ENCODE measurements at places on chromosomes 6 and 20.

GRCh38 chr20:37291724-37292126 is 2.3 kb downstream of the MANBAL start:
- no peak for DNase-seq

- DNase-seq = no peak
Measured at GRCh38 chr20:62841705-62842212, 19.9 kb downstream of the TCFL5 start.

DNA sequence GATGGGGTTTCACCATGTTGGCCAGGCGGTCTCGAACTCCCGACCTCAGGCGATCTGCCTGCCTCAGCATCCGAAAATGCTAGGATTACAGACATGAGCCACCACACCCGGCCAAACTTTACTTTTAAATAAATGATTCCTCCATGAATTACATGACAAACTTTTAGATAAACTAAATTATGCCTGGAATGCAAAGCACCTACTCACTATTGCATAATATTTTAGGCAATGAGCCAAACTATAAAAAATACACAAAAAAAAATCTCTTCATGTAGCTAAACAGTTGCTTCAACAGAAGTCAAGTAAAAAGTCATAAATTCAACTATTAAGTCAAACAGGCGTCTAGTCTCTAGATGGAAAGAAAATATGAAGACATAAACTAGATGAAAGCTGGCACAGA is 56.5 kb downstream of the PTPRK start:
- DNase-seq = no peak

- no peak for DNase-seq
Measured at GRCh38 chr6:71288228-71289038, at the start of gene OGFRL1. Gene OGFRL1, plus strand, starts transcription at chr6:71288811. Its CDS starts 126 bp downstream, at chr6:71288937.

DNA sequence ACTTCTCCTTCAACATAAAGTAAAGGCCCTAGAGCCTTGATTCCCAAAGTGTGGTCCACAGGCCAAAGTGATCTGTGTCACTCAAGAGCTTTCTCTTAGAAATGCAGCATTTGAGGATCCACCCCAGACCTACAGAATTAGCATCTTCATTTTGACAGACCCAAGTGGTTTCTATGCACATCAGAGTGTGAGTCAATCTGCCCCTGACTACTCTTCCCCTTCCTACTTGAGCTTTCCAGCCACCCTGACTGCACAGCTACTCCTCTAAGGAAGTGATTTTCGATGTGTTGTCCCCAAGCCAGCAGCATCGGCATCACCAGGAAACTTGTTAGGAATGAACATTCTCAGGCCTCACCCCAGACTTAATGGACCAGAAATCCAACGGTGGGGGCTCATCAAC is 2.6 kb downstream of the MEP1A start:
- DNase-seq = no peak

- DNase-seq = no peak
Measured at GRCh38 chr6:2827142-2827541, 14.5 kb downstream of the SERPINB1 start.

GRCh38 chr6:161406646-161407045 is 132.8 kb upstream of the AGPAT4 start:
- no peak for DNase-seq

DNA sequence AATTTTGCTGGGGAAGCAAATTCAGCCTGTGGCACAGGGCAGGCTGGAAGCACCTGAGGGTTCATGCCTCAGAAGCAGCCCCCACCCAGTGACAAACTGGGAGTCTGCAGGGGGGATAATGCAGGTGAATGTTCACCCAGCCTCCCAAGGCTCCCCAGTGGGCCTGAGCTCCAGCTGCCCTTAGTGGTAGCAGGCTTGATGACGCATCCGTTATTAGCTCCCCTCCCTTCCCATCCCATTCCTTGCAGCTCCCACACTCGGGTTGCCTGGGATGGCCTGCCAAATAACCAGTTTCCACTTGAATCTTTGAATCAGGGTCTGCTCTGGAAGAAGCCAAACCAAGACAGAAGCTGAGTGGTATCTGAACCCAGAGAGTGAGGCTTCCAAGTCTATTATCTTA is 15.8 kb downstream of the KCNK15 start:
- DNase-seq = no peak

DNA sequence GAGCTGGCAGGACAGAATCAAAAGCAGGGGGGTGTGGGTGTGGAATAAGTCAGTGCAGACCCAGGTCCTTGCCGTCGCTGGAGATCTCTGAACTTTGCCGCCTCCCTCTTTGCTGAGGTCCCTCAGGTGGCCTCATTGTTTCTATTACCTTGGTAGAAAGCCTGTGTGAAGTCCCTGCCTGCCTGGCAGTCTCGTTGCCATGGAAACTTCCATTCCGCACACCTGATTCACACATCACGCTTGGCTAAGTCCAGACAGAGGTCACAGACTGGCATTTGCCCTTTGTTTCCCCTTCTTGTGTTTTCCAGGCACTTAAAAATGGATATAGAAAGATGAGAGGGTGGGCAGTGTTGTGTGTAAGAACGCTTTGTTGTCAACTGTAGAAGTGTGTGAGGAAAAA is 260.6 kb downstream of the PRL start:
- peak; percentile 75 for DNase-seq

DNA sequence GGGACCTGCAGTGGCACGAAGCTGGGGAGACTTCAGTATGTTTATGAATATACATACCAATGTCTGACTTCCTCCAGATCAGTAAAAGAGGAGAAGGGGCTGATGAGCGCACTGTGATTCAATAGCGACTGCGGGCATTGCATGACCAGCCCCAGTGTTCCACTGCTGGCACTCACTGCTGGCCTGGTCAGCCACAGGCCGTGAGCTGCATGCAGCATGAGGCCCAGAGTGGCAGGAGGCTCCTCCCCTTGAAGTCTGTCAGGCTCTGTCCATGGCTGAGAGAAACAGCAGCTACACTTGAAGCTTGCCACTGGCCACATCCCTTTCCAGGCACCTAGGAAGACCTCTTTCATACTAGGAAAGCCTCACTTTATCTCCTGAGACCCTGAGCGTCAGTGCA is 265.9 kb upstream of the CDYL start:
- no peak for DNase-seq

GRCh38 chr20:61236713-61237112 is 15.3 kb upstream of the CDH4 start:
- no peak for DNase-seq

- DNase-seq = no peak
Measured at GRCh38 chr20:57653546-57653900, 33.3 kb upstream of the ZBP1 start.

DNA sequence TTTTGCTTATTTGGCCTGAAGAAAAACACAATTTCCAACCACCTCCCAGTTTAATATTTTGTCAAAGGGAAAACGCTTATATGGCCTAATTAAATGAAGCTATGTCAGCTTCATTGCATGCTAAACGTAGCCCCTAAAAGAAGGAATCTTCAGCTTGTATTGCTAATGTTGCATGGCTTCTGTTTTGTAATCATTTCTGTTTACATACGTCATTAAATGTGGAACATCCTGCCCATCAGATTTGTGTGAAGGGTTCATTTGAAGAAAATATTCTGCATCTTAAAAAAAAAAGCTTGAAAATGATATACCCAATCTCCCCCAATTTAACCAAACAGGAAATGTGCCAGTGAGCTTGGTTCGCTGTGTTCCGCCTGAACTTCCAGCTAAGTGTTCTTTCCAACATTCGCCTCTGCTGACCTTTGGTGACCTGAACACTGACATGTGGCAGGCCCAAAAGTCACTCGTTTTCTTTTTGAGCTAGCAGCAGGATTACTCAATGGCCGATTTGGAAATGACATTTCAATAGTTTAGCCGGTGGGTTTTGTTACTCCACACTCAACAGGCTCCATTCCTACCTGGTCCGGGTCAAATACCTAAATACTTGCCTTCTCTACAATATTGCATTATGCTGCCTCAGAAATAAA is 12.7 kb upstream of the SIRT5 start:
- DNase-seq = no peak

DNA sequence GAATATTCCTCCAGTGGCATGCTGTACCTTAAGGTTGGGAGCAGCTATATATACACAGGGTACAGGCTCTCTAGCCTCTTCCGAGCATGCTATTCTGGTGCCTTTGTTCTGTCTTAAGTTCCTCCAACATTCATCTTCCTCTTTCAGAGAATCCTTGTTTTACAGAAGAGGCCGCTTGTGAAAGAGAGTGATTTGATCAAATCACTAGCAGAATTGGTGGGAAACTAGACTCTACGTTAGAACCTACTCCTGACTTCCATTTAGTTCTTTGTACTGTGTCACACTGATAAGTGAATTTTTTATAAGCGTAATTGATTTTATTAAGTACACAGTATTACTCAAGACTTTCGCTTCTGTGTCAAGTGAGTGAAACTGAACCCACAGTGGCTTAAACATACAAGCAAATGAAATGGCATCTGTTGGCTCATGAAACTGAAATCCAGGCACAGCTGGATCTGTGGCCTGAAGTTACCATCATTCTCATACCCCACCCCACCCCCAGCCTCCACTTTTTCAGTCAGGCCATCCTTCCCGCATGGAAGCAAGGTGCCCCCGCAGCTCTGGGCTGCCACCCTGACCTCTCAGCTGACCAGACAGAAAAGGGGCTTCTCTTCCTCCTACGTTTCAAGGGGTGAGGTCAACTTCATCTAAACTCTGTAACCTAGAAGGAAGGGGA is 102.3 kb downstream of the RPP40 start:
- no peak for DNase-seq

DNA sequence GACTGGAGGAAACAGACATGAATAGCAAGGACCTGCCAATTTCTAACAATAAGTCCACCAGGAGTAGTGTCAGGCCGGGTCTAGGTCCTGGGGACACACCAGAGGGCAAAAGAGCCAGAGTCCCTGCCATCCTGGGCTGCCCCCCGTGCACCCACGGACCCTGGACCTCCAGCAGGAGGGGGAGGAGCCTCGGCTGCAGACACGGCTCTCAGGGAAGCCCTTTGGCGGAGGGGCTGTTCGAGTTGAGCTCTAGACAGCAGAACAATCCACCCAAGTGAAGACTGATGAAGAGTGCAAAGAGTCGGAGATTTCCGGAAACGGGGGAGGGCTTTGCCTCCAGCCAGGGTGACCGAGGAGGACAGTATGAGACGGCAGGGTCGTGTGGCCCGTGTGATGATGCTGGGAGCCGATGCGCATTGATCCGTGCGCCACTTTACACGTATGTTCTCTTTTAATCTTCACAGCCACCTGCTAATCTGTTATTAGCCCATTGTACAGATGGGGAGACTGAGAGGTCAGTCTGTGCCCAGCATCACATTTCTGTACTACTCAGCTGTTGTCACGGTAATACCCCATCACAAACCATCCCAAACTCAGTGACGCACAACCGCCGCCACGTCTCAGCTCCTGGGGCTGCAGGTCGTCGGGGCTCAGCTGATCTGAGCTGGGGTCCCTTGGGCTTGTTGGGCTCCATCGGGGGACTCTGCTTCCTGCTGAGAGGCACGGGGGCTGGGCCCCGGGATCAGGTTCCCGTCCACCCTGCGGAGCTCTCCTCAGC is 502.0 kb downstream of the PREX1 start:
- no peak for DNase-seq

- no peak for DNase-seq
Measured at GRCh38 chr6:15417811-15418210, 171.9 kb downstream of the JARID2 start.

GRCh38 chr6:135936606-135937005 is 85.1 kb downstream of the PDE7B start:
- no peak for DNase-seq

DNA sequence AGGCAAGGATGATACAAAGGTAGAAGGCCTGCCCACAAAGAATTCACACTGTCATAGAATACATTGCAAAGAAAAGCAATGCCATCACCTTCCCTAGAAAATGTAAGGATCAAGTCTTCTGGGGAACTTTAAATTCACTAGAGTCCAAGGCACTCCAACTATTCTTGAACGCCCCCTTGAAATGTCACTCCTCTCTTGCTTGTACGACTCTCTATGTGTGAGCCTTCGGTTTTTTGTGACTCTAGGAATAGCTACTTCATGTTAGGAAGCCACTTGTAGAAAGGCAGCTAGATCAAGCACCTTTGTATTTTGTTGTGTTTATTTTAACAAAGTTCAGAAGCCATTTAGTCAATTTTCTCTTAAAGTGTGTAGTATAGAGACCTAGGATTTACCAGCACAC is 159.2 kb upstream of the ARID1B start:
- DNase-seq = no peak

DNA sequence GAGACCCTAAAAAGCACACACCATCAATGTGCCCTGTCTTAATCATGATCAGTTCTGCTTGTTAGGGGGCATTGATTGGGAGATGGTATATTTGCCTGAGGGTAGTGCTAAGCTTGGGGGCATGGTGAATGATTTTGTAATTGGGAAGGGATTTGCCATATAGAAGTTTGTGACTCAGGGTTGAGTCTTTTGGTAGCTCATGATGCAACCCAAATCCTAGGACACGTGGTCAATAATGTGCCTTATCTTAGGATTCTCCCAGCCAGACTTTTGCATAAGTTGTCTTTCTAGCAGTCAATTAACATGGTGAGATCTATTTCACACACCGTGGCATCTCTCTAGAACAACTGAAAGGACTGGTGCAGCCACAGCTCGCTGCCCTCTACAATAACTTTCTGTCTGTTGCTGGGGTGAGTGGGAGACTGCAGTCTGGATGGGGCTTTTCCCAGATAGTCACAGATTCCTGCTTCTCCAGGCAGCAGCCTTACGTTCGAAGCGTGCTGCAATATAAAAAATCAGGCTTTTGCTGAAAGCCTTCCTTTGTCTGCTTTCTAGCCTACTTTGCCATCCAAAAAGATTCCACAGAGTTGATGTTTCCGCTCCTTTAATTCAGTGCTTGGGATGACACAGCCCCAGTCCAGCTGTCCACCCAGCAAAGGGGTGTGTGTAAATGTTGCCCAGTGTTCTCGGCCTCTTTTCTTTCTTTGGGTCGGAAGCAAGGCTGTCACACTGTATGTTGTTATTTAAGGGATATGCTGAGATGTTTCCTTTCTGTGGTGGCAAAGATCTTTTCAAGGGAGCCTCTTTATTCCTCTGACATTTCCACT is 58.9 kb downstream of the ID4 start:
- no peak for DNase-seq

- no peak for DNase-seq
Measured at GRCh38 chr20:6683021-6683977, 84.2 kb upstream of the BMP2 start.

DNA sequence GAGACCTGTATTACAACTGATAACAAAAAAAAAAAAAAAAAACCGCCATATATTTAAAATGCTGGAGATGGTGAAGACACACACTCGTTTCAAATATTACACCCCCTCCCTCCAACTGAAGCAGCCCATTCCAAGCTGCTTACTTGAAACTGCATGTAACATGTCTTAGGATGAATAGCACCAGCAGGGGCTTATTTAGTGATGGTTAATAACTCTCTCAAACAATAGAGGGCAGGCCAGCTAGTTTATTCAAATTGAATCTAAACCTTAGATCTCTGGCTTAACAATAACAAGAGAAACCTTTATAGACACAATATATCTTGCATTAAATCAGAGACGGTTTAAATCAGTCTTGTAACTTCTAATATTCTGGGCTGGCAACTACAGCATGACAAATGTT is 9.3 kb upstream of the JPH2 start:
- no peak for DNase-seq

DNA sequence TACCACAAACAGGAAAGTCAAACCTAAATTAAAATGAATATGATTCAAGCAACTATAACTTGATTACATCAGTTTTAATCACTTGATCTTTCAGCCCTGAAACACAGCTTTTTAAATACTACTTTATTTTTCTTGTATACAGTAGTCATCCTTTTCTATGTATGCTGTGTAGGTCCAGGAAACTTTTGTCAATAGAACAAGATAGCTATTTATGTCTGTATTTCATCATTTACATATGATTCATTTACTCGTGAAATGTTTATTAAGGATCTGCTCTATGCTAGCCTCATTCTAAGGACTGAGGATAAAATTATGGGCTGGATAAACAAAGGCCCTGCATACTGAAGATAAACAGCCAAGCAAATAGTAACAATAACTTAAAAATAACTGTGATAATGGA is 930.2 kb downstream of the TFAP2A start:
- no peak for DNase-seq

All from iPS DF 19.7 (cell line).